ENCODE measurements at places on chromosomes 4 and X.

GRCh38 chr4:64584981-64585557 lies 175.8 kb upstream of the TECRL start:
- peak; percentile 41 for DNase-seq

GRCh38 chr4:68655764-68656444 lies 14.5 kb downstream of the UGT2B15 start:
- no peak for DNase-seq

DNA sequence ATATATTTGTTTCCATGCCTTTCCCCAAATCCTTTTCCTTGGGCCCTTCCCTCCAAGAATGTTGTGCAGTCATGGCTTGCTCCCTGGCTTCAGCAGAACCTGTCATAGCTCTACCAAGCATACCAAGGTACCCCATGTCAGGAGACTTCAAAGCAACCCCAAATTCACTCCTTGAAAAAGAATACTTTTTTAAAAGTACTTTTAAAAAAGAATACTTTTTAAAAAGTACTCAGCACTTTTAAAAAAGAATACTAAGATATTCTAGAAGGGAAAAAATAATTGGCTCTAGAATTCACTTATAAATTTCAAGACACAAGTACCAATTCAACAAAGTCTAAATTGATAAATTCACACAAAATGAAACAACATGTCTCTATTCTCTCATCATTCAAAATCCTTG lies 76.0 kb downstream of the NR3C2 start:
- no peak for DNase-seq

- DNase-seq = no peak
Measured at GRCh38 chr4:166290426-166290825, 417.4 kb downstream of the TLL1 start.

- no peak for DNase-seq
Measured at GRCh38 chr4:39714166-39714565, 16.2 kb downstream of the UBE2K start.

DNA sequence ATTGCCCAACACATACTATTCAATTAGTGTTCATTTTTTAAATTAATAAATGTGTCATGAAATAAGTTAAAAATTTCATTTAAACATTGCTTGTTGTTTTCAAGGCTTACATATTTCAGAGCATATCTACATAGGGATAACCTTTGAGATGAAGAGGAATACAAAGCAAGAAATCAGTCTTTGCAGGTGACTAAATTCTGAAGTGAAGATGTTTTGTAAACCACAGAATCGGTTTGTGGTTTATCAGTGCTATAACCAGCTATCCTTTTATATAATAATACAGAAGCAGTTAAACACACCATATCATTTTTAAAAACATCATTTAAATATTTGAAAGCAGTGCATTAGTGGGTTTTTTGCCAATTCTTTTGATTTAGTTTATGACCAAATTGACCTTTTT lies 26.9 kb downstream of the FAM241A start:
- no peak for DNase-seq

- no peak for DNase-seq
Measured at GRCh38 chr4:98284640-98285046, 23.5 kb downstream of the RAP1GDS1 start.

- no peak for DNase-seq
Measured at GRCh38 chr4:8515316-8516060, 64.7 kb upstream of the GPR78 start.

DNA sequence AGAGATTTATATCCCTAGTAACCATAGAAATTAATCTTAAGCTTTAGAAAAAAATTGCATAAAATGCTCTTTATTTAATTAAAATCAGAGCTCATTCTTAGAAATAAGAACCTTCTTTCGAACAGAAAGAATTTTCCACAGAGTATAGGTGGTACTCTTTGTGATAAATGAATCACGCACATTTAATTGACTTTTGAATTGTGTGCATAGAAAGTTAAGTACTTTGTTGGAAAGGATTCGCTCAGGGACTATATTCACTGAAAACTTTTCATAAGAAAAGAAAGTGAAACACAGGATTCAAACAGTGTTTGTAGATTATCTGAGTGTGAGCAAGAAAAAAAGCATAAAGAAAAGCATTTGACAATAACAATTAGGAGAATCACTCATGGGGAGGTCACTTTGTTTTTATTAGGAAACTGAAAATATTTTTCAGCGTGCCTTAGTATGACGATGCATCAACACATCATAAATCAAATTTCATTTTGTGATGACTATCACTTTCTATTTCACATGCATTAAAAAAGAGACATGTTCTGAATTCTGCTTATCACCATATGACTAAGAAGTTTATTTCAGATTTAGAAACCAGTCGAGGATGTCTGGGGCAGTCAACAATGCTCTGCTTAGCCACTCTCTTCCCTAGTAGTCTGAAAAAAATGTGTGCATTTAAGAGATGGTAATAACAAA lies 49.5 kb downstream of the STX18 start:
- DNase-seq = no peak

GRCh38 chrX:129959493-129959832 lies 23.0 kb upstream of the BCORL1 start:
- no peak for DNase-seq

DNA sequence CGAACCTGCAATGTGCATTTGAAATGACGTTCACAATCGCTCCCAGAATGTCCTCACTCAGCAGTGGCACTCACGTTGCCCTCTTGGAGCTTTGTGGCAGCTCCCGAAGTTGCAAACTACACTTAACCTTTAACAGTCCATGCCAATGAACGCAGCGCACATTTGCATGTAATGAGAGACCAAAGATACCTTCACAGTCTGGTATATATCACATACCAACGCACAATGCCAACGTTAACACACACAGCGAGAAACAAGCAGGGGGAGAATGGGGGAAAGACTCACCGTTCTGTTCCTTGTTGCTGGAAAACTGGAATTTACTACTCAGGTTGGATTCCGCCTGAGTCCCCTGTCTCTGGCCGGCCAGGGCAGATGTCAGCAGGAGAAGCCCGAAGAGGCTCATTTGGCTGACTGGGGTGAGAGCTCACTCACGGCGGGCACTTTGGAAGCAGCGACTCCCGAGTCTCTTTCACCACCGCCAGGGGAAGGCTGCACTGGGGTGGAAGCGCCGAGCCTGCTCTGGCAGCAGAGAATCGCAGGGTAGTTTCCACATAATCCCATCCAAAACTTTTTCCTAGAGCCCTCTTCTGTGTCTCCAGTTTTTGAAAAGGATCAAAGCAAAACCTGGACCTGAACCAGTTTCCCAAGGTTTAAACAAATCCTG lies 966 bp downstream of the PDGFC start:
- DNase-seq = no peak

GRCh38 chr4:985123-985830 lies 1.6 kb upstream of the IDUA start:
- DNase-seq = no peak

DNA sequence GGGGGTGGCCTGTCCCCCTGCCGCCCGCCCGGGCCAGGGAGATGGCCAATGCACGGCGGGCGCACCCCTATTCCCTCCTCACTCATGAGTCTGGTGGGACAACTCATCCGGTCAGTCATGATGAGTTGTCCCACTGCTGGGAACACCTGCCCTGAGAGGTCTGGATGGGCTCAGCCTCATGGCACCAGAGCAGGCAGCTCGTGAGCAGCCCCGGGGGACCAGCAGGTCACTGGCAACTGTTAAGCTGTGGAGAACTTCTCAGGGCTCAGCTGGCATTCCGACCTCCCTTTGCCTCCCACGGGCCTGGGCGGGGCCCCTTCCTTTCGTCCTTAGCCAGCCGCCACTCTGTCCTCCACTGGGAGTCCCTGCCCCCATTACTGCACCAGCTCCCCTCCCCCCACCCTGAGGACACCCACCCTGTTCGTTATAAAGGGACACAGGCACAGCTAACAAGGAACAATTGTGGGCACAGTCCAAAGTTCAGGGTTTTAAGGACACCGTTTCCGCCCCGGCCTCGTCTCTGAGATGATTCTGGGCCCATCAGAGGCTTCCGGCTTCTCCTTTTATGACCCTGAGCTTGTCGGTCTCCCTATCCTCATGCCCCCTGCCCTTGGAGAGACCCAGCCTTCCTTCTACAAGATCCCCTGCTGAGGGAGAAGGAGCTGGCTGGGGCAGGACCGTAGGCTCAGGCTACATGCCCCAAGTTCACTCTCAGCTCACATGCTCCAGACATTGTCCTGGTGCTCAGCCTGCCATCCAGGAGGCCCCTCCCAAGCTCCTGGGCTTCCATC lies 14.6 kb upstream of the KIAA0232 start:
- DNase-seq = no peak

- DNase-seq = no peak
Measured at GRCh38 chr4:142563682-142564291, 282.3 kb downstream of the INPP4B start.

DNA sequence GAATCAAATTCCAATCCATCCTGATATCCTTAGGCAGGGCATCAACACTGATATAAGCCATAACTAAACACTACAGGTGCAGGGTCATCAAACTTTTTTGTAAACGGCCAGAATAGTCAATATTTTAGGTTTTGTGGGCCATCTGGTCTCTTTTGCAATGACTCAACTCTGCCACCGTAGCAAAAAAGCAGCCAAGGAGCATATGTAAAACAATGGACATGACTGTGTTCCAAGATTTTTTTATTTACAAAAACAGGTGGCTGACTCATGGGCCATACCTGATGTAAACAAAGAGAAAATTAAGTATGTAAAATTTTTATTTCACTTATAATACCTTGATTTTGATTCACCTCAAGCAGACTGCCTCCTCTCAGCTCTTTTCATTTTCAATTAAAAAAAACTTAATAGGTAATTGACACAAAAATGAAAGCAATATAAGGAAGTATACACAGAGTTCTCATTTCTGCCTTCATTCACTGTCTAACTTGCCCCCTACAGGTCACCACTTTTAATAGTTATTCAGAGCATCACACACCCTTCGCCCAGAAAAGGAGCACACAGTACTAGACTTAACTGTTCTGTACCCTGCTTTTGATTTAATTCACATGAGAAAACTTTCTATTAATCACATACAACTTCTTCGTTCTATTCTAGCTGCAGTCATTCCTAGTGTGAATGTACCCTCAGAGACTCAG lies 35.3 kb upstream of the GPM6B start:
- DNase-seq = no peak

DNA sequence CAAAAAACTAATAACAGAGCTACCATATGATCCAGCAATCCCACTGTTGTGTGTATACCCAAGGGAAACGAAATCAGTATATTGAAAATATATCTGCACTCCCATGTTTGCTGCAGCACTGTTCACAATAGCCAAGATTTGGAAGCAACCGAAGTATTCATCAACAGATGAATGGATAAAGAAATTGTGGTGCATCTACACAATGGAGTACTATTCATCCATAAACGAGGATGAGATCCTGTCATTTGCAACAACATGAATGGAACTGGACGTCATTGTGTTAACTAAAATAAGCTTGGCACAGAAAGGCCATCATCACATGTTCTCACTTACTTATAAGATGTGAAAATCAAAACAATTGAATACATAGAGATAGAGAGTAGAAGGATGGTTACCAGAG lies 402.1 kb downstream of the KCTD8 start:
- no peak for DNase-seq

- no peak for DNase-seq
Measured at GRCh38 chr4:6663596-6664393, 23.3 kb downstream of the MRFAP1 start.

DNA sequence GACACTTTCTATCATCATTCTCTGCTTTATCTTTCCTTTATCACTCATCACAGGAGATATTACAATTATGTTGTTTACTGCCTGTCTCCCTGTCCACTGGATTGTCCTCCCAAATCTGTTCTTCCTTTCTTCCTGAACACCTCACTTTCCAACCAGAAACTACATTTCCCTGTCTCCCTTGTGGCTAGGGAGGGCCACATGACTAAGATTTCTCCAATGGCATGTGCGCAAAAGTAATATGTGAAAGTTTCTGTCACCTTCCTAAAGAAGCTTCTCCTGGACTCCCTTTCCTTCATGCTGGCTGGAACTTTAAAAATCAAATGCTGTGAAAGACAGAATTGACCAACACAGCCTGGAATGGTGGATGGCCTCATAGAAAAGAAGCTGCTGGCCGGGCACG lies 25.8 kb downstream of the ATP11C start:
- DNase-seq = no peak

GRCh38 chr4:77819404-77819842 lies 255 bp upstream of the CNOT6L start:
- no peak for DNase-seq
